Activated CD4-positive, alpha-beta T cell treated with anti-CD3 and anti-CD28 coated beads for 36 hours (primary cell): ENCODE measurements at places on chromosomes 4 and X. TPM values are rescaled to one million over a fixed set of nuclear protein-coding genes. Genes with fewer than 3 reads are reported as not detected.

Gene ZIC3
- total RNA-seq: not detected

Gene AKAP17A
- total RNA-seq: 51.2 TPM

Gene KLHL13
- 3.5 TPM for total RNA-seq

Gene ARSJ
- total RNA-seq: 0.05 TPM

DNA sequence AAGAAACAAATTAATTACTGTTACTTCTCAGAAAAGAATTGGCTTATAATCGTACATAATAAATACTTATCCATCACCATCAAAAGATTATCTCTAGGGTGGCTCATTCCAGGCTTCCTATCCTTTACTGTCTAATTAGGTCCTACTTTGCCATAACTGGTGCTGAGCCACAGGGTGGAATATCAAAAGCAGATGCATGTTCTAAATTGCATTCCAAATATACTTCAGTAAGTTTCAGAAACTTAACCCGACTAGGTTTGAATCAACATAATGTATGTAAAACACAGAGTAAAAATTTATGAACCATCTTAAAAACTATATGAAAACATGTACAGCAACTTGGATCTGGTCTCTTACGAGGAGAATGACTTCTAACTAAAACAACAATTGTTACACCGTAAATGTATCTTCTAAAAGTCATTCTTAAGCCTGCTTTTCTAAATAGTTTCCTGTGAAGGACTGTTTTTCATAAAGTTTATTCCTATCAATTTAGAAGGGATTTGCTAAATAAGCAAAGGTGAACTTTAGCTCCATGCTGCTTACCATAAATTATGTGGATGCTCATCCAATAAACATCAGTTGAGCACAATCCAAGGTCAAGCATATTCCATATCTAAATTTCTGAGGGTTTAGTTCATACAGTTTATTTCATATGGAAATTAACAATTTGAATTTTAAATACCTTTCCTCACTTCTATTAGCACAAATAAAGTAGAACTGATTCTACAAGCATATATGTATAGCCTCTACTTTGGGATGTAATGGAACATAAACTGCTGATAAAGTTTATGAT is 13.4 kb downstream of the ZAR1 start:
- DNase-seq: no peak

DNA sequence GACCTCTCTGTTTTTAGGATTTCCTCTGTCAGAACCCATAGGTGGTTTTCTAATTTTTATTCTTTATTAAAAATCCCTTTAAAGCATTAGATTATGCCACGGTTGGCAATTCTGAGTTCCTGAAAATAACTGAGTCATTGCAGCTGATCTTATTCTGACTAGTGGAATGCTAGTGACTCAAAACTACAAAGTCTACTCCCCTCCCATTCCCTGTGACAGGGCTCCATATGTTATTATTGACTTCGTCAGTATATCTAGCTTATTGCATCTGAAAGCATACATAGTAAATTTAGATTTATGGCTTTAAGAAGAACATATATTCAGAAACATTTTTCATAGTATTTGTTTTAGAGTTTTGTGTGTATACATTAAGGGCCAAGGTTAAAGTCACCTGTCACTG is 38.5 kb downstream of the HERC3 start:
- no peak for DNase-seq

DNA sequence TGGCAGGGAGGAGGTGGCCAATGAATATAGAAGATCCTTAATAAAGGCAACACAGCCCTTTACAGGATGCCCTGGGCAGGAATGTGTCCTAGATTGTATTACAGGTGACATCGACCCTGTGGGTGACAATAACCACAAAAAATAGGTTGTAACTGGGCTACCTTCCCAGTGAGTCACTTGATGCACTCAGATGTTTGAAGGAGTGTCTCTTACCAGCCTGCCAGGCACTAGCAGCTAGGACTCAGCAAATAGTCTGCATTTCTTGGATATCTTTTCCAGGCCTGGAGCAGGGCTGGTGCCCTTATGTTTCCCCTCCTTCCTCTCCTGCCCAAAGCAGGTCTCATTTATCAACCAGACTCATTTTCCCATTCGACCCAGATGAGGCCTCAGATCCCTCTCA is 50.9 kb upstream of the TMEM164 start:
- no peak for DNase-seq

GRCh38 chrX:11474576-11474975 is 181.4 kb downstream of the AMELX start:
- no peak for DNase-seq

DNA sequence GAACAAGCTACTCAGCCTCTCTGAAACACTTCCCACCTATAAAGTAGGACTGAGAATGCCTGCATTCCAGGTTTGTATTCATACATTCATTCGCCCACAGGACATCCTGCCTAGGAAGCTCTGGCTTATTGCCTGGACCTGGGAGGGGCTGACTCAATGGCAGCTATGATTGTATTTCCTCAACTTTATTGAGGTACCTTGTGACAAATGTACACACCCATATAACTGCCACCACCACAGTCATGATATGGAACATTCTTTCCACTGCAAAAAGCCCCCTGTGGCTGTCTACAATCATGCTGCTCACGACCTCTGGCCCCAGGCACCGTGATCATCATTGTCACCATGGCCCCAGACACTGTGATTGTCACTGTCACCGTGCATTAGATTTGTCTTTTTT is 68.3 kb downstream of the ABLIM2 start:
- peak; percentile 59 for DNase-seq

DNA sequence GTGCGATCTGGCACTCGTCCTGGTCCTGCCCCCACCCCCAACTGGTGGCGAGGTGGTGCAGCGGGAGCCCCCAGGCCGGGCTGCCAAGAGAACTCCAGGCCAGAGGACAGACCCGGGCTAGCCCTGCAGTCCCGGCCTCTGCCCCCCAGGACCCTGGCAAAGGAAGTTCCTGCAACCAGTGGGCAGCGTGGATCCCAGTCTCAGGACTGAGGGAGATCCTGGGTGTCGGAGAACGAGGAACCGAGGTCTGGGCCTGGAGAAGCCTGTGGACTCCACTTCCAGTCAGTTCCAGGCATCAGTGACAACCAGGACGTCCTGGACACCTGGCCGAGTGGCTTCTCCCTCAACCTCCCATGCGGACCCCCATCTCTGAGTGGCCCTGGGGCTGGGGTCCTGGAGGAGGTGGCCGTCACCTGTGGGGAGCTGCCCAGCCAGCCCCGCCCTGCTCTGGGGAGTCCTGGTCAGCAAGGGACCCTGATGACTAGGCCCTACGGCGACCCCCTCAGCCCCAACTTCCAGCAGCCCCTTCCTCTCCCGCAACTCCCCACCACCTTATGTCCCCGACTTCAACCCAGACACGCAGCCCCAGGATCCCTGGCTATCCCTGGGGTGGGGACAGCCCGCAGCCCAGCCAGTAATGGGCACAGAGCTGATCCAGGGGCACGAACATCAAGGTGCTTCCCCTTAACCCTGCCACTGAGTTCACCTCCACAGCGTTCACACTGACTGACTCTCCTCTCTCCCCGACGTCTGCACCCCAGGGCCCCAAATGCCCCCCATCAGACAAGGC is 53.7 kb upstream of the NKX1-1 start:
- DNase-seq: no peak

DNA sequence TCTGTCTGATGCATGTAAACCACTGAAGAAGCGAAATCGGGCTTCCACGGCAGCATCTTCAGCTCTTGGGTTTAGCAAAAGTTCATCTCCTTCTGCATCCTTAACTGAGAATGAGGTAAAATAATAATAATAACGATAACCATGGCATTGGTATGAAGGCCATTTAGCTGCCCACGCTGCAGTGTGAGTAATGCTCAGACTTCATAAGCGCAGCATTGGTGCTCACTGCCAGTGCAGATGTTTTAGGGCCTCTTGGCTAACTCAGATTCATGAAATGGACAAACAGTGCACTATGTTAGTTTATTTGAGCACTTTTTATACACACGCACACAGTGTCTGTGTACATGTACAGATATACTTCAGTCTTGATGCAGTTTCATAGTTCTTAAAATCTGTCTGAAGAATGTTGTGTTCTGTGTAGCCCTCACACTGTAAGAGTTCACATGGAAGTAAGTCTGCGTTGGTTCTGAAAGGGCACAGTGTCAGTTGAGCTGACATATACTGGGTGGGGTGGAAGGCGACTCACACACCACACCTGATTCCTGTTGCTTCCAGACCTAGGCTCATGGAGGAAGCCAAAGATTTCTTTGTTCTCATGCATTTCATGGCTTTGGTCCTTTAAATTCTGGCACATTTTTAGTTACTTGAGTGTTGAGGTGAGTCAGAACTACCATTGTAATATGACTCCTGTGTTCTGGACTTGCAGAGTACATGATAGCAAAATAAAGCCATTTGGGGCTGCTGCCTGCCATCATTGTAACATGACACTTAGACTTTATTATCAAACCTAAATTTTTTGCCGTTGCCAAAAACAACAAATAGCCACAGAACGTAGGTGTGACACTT is 68.7 kb downstream of the NSD2 start:
- no peak for DNase-seq

DNA sequence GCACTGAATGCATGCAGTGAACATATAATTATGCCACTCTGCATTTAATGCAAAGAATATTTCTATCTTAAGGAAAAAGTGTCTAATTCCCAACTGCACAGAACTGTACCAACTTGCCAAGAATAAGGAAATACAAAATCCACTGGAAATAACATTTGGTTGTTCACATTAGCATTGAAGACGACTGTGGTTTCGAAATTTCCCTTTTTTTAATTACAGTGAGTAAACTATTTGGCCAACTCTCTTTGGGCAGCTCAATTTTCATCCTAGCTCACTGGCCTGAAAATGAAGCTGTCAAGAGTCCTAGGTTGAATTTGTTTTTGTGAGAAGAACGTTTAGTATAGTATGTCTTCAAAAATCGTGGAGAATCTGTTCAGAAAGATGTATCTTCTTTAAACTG is 81.6 kb upstream of the MID1 start:
- no peak for DNase-seq

- DNase-seq: no peak
Observed at GRCh38 chrX:77595848-77596247, 148.7 kb downstream of the FGF16 start.

- peak; percentile 34 for DNase-seq
Observed at GRCh38 chrX:40154250-40154852, 56.6 kb upstream of the BCOR start.
